ENCODE measurements at places on chromosomes 12 and 14.

DNA sequence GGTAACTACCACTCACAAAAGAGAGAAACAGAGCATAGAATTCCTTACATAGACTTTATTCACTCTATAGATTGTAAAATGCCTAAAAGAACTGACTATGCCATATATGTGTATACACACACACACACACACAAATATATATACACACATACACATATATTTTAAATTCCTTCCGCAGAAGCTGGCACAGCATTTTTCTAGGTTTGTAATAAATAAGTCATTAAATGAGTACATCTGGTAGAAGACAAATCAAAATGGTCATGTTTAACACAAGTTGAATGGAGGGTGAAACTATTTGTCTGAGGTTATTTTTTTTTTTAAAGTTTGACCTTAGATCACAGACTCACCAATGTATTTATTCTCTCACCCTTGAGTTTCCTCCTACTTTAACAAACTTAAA lies 58.2 kb downstream of the CCER1 start:
- no peaks in the 10 kb centered on the region for H3K36me3 ChIP-seq
- no peak for DNase-seq
- H3K4me1 ChIP-seq, result no peaks in the 10 kb centered on the region

DNA sequence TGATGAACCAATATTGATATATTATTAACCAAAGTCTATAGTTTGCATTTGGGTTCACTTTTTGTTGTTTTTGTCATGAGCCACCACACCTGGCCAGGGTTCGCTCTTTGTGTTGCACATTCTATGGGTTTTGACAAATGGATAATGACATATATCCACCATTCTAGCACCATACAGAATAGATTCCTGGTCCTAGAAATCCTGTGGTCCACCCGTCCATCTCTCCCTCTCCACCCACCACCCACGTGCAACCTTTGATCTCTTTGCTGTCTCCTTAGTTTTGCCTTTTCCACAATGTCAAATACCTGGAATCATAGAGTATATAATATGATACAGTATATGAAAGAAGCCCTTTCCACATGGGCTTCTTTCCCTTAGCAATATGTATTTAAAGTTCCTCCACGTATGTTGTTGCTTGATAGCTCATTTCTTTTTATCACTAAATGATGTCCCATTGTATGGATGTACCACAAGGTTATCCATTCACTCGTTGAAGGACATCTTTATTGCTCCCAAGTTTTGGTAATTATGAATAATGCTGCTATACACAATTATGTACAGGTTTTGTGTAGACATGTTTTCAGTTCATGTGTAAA lies 7.4 kb downstream of the RPL6 start:
- DNase-seq, result no peak
- no peaks in the 10 kb centered on the region for H3K4me1 ChIP-seq
- no peak overlapping the region for H3K4me3 ChIP-seq
- H3K36me3 ChIP-seq, result peaks cover 12% of the 10 kb centered on the region

DNA sequence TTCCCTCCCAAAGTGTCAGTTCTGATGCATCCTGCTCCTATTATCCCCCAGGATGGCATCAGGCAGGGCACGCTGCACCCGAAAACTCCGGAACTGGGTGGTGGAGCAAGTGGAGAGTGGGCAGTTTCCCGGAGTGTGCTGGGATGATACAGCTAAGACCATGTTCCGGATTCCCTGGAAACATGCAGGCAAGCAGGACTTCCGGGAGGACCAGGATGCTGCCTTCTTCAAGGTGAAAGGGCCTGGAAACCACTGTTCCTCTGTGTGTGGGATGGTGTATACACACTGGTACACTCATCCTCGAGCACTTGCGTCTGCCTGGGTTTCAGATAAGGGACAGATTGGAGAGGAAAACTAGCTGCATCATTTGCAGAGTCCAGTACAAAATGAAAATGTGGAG lies 1.0 kb downstream of the IRF9 start:
- peak overlapping the region; percentile 75 for H3K4me3 ChIP-seq
- H3K36me3 ChIP-seq, result peaks cover 24% of the 10 kb centered on the region
- H3K27ac ChIP-seq, result peak overlapping the region; percentile 98
- DNase-seq, result no peak
- H3K27me3 ChIP-seq, result no peaks in the 10 kb centered on the region
- H3K4me1 ChIP-seq, result peaks cover 13% of the 10 kb centered on the region

DNA sequence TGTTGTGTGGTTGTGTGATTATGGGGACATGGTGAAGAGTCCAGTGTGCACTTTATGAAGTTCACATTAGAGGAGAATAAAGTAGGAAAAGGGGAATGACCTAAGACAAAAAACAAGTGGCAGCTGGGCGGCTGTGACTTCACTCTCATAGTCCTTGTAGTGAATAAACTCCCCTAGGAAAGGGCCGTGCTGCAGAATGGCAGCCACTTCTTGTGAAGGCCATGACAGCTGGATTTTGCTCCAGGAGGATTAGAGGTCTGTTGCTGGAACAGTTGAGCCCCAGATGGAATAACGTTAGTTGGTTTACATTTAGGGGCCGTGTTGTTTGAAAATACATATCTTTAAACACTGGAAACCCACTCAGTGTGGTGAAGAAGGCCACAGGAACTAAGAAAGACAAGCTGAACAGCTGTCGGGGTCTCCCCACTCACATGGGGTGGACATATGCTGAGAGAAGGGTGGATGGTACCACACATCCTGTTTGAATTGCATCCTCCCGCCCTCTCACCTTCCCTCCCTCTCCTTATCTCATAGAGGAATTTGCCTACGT lies 276.9 kb downstream of the CACNA1C start:
- no peaks in the 10 kb centered on the region for H3K4me1 ChIP-seq
- no peaks in the 10 kb centered on the region for H3K36me3 ChIP-seq
- no peaks in the 10 kb centered on the region for H3K27me3 ChIP-seq

DNA sequence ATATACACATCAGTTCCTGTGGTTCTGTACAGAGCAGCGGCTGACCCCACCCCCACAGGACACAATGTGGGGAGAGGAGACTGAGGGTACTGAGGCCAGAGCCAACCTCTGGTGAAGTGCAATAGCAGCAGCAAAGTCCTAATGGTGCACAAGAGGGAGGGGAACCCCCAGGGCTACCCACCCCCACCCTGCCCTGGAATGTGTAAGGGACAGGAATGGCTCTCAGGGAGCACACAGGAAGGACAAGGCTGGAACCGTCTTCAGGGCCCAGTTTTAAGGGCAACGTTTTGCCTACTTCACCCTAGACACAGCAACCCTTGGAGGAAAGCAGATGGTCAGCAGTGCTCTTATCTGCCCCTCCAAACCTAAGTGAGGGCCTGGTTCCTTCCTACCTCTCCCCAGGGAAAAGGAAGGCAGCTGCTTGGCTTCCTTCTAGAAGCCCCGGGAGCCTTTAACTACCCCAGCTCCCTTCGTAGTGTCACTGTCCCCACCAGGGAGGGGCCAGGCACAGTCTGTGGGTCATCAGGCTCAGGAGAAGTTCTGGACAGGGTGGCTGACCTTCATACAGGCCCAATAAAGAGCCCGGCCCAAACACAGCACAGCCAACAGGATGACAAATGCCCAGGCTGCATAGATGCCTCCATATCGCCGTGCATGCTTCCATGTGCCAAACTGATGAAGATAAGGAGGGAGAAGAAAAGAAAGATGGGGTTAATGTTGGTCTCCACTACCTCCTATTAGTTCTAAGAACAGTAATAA lies 3.0 kb downstream of the PIP4P1 start:
- H3K4me3 ChIP-seq, result no peak overlapping the region
- H3K27me3 ChIP-seq, result no peaks in the 10 kb centered on the region

DNA sequence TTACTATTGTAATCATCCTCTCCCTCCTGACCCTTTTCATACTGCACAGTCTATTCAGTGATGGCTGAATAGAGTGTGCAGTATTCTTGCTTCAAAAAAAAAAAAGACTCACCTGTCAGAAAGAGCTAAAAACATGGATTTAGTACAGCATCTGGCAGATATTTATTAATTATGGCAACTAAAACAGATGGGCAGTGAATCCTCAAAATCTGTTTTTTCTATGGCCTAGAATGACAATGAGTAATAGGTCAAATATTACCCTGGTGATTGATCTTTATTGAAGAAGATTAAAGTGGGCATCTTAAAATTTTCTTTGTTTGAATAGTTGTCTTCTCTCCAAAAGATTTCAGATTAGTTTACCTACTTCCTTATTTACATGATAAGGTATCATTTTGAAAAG lies 543.6 kb downstream of the FOXG1 start:
- DNase-seq, result no peak
- no peak overlapping the region for H3K27ac ChIP-seq

GRCh38 chr12:121162384-121162783 lies 29.7 kb downstream of the P2RX7 start:
- no peak for DNase-seq
- no peaks in the 10 kb centered on the region for H3K36me3 ChIP-seq
- H3K27me3 ChIP-seq, result no peaks in the 10 kb centered on the region
- H3K4me3 ChIP-seq, result no peak overlapping the region

GRCh38 chr12:130334937-130335336 lies 2.8 kb upstream of the PIWIL1 start:
- DNase-seq, result no peak
- no peak overlapping the region for H3K27ac ChIP-seq
- no peaks in the 10 kb centered on the region for H3K4me1 ChIP-seq

DNA sequence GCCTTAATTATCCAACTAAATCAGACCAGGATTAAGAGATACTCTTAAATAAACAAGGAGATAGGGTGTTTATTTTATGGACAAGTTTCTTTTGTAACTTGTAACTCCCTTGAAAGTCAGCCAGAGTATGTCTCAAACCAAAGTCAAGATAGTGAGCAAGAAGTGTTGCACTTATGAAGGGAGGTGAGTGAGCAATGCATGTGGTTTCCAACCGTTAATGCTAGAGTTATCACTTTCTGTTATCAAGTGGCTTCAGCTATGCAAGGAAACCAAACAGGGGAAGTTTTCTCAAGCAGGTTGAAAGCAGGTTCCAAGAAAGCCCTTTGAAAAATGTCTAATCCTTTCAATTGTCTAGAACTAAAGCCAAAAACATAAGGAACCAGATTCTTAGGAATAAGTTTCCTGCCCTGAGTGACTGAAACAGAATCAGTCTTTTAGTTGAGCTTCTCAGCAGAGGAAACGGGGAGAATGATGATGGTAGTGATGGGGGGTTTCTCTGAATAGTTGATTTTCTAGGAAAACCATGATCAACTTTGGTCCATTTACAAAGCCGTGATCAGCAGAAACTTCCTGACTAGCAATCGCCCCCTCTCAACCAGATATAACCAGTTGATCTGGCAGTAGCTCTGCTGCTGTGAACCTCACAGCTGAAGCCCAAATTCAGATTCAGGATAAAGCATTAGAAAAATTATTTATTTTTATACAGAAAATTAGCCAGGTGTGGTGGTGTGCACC lies 128.4 kb downstream of the DAD1 start:
- no peaks in the 10 kb centered on the region for H3K36me3 ChIP-seq
- H3K4me3 ChIP-seq, result no peak overlapping the region
- no peak overlapping the region for H3K27ac ChIP-seq
- DNase-seq, result no peak

DNA sequence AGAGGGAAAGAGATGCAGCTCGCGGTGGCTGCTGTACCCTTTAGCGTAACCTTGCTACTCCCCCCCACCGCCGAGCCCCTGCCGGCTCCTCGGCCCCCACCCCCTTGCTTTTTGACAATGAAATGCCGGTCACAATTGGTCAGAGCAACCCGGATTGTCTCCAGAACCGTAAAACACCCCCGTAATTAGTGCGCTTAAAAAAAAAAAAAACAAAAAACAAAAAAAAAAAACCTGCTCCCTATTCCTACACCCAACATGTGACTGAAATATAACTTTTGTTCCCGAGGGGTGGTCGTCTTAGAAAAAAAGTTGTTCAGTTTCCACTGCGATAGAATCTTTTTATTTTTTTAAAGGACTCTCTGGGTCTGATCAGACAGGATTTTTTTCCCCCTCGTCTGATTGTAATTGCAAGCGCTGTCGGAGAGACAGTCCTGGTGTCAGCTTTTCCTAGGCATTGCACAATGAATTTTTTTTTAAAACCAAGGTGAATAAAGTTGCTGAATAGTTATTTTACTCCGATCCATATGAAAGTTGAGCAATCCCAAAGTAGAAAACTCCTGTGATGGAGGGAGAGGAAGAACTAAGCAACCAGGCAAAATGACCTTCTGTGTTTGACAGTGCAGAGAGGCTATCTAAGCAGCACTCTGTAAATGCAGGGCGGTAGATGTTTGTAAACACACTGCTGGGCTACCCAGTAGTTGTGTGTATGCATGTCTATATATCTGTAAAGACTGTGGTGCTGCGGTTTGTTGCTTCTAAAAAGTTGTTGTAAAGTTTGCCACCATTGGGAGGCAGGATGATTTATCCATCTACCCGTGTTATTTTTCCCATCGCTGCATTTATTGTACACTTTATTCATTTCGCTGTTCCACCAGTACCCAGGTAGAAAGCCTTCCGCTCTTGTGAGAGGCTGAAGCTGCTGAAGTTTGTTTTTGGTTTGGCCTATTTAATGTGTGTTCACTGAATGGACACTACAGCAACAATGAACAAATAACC lies 1.1 kb downstream of the ETV6 start:
- peaks cover 5% of the 10 kb centered on the region for H3K4me1 ChIP-seq
- H3K36me3 ChIP-seq, result no peaks in the 10 kb centered on the region
- peak; percentile 53 for DNase-seq
- no peaks in the 10 kb centered on the region for H3K27me3 ChIP-seq
- H3K4me3 ChIP-seq, result peak overlapping the region; percentile 67

GRCh38 chr14:75196468-75196867 lies 20.1 kb upstream of the TMED10 start:
- no peaks in the 10 kb centered on the region for H3K36me3 ChIP-seq
- peak overlapping the region; percentile 34 for H3K27ac ChIP-seq
- no peaks in the 10 kb centered on the region for H3K27me3 ChIP-seq
- DNase-seq, result peak; percentile 57

DNA sequence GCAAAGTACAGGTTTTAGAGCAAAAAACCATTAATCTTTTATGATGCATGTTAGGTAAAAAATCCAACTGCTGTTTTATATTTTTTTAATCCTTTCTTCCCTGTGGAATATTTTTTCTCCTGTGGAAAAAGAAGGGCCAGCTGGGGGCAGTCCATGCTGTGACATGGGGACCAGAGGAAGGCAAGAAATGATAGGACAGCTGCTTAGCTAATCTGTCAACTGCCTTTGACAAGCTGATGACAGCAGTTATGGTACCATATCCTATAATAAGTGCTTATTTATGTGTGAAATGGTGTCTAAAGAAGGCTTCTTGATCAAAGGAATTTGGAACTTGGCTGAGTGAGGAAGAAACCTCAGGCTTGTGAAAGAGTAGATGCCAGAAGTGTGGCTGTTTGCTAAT lies 452.4 kb upstream of the NOVA1 start:
- no peaks in the 10 kb centered on the region for H3K27me3 ChIP-seq
- H3K4me1 ChIP-seq, result no peaks in the 10 kb centered on the region
- no peak for DNase-seq

- H3K27me3 ChIP-seq, result no peaks in the 10 kb centered on the region
- H3K4me1 ChIP-seq, result no peaks in the 10 kb centered on the region
- H3K27ac ChIP-seq, result no peak overlapping the region
- H3K36me3 ChIP-seq, result no peaks in the 10 kb centered on the region
Observed at GRCh38 chr12:111467092-111467856, 61.6 kb downstream of the SH2B3 start.

DNA sequence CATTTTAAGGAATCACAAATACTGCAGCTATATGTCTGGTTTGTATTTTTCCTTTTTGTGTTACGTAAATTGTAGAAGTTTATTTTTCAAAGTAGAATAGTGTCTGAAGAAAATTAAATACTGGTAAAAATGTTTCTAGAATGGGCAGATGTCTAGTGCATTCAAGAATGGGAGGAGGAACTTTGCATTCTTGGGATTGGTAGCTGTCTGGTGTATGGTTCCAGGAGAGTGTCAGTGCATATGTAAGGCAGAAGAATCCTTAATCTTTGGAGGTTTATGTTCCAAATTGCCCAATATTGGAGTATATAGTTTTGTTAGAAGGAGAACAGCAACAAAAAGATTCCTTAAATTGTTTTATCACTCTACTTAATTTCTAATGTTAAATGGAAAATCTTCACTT lies 13.5 kb downstream of the PAPOLA start:
- H3K27me3 ChIP-seq, result no peaks in the 10 kb centered on the region
- DNase-seq, result no peak
- no peak overlapping the region for H3K4me3 ChIP-seq
- H3K27ac ChIP-seq, result no peak overlapping the region
- H3K4me1 ChIP-seq, result no peaks in the 10 kb centered on the region
